ENCODE measurements at places on chromosomes 3 and 15.

DNA sequence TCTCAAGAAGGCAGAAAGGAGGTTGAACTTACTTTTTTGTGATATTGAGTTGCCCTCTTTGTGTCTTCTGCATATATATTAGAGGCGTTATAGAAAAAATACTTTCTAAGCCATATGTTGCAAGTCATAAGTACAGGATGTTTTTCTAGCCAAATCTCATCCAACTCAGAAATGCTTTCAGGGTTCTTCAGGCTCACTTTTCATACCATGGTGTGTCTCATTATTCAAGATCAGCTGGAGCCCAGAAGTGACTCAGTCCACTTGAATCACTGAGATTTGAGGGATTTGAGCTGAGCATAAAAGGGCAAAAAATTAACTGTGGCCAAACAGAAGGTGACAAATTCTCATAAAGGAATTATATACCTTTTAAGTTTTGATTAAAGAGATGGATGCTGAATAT lies 157.3 kb downstream of the WNT5A start:
- DNase-seq: peak; percentile 95

GRCh38 chr3:159266779-159267178 lies 464.9 kb downstream of the MFSD1 start:
- DNase-seq: peak; percentile 31

- DNase-seq: no peak
These were observed 96.2 kb downstream of the HES1 start for GRCh38 chr3:194231929-194232832.

- no peak for DNase-seq
These were observed 12.2 kb downstream of the ZDHHC3 start for GRCh38 chr3:44963571-44964325.

DNA sequence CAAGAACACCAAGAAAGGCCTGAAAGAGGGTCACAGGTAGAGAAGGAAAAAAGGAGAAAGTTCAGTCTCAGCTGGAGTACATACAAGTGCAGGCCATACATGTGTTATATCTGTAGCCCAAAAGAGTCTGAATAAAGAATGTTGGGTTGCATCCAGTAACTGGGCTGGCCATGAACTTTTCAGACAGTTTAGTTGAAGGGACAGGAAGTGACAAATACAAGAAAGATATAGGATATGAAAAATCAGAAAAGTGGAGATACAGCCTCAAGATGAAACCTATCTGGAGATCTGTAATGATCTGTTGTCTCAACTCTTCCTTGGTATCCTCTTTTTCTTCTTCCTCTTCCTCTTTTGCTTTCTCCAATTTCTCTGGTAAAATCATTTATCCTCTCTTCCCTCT lies 671.7 kb downstream of the MECOM start:
- DNase-seq: no peak

- no peak for DNase-seq
These were observed 56.2 kb upstream of the HES1 start for GRCh38 chr3:194079702-194080172.

DNA sequence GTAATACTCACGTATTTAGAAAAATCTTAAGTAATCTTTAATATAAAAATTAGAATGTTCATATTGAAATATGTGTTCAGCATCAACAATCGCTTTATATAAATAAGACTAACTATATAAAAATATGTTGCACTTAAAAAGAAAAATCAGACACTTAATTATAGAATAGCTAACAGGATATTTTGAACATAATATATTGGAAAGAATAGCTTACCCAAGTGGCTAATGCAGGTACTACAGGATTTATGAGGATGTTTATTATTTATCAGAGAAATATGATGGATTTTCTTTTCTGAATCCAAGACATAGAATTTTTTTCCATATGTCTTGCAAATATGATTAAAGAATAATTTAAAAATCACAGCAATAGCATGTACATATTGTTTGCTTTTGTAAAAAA lies 567.9 kb upstream of the GBE1 start:
- DNase-seq: no peak

GRCh38 chr3:147730284-147730683 lies 321.1 kb downstream of the ZIC1 start:
- DNase-seq: no peak

- peak; percentile 88 for DNase-seq
These were observed 8.2 kb downstream of the SLC6A6 start for GRCh38 chr3:14410503-14411165.

GRCh38 chr3:23565041-23565775 lies 240.5 kb upstream of the UBE2E1 start:
- no peak for DNase-seq

DNA sequence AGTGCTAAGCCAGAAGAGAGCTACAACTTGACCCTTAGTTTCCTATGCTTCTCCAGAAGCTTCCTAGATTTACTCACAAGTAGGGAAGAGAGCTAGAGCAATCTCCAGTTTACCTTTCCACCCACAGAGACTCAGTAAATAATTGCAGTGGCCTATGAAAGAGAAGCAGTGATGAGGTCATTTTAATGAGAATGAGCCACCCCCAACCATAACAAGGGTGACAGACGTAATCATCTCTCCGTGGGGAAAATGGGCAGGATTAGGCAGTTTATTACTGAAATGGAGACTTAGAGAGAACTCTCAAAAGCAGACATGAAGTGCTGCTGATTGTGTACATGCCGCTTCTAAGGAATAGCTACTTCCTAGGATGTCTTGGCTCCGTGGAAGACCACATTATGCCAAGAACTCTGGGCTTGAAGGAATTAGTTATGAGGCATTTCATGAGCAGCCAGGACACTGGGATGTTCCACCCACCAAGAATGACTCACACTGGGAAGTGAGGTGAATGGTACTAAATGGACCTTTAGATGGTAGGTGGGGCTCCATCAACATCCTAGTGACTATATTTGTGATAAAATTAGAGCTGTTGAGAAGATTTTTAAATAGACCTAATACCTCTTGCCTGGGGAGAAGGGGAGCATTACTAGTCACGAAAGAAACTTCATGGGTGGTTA lies 160.9 kb downstream of the EDEM1 start:
- no peak for DNase-seq

- DNase-seq: no peak
These were observed 125.8 kb downstream of the LPP start for GRCh38 chr3:188279502-188280335.

- DNase-seq: no peak
These were observed 183.5 kb downstream of the RYR3 start for GRCh38 chr15:33494306-33494705.

DNA sequence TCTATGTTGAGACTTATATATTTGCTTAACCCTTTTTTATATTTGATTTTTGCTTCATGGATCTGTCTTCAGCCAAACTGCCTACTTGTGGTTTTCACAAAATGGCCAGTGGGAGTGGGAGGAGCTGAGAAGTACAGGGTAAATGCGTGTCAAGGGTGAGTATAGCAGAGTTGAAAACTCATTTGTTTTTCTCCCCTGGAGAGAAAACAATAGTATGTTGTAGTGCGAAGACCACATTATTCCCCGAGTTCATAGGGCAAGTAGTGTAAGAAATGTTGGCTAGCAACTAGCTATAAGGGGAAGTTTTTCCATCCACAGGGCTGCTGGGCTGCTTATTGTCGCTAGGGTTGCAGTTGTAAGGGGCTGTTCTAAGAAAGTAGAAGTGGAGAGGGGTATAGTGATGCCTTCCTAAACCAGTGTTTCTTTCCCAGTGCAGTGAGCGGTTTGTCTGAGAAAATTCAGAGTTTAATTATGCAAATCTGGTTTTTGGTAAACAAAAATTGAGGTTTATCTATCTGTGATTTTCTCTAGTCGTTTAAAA lies 153.8 kb upstream of the AZI2 start:
- no peak for DNase-seq

- no peak for DNase-seq
These were observed 149.8 kb downstream of the SQOR start for GRCh38 chr15:45784656-45785055.

GRCh38 chr3:160697637-160698380 lies 20.8 kb downstream of the ARL14 start:
- DNase-seq: peak; percentile 82

- DNase-seq: no peak
These were observed 235.7 kb downstream of the MCTP2 start for GRCh38 chr15:94467034-94467433.

DNA sequence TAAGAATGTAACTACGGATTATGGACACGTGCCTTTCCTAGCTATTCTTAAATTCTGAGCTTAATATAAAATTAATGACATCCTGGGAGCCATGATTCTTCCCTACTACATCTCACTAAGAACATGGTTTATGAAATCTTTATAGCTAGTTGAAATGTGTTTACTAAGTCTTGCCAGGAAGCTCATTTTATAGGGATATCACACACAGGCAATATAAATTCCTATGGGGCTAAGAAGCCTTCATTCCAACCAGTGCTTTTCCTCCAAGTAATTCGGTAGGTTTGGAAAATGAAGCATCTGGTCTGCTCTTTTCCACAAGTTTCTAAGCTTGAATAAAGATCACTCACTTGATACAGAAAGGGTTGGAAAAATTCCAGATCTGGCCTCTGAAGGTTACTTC lies 802.6 kb downstream of the FHIT start:
- DNase-seq: no peak

- peak; percentile 37 for DNase-seq
These were observed 5.9 kb upstream of the KLHL25 start for GRCh38 chr15:85800478-85801123.

DNA sequence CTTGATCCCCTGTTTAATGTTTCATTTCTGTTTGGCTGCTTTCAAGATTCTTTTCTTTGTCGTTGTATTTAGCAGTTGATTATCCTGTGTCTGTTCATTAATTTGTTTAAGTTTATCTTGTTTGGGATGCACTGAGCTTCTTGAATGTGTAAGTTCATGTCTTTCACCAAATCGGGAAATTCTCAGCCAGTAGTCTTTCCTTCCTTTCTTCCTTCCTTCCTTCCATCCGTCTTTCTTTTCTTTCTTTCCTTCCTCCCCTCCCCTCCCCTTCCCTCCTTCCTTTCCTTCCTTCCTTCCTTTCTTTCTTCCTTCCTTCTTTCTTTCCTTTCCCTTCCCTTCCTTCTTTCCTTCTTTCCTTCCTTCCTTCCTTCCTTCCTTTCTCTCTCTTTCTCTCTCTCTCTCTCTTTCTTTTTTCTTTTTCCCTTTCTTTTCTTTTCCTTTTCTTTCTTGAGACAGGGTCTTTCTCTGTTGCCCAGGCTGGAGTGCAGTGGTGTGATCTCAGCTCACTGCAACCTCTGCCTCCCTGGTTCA lies 35.5 kb upstream of the KLF13 start:
- DNase-seq: no peak

DNA sequence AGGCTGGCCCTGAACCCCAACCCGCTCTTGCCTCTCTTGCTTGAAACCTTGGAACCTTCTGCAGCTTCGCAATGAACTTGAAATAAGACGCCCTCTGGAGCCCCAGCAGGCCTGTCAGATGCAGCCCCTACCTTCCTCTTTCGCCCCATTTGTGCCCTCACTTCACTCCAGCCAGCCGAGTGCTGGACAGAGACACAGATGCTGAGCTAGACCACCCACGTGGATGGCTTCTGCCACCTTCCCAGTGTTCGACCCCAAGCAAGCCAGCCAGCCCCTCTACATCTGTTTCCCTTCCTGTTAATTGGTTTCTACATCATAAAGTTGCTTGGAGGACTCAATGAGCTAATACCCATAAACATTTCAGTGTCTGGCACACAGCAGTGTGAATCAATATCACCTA lies 23.8 kb upstream of the SNRPA1 start:
- no peak for DNase-seq

DNA sequence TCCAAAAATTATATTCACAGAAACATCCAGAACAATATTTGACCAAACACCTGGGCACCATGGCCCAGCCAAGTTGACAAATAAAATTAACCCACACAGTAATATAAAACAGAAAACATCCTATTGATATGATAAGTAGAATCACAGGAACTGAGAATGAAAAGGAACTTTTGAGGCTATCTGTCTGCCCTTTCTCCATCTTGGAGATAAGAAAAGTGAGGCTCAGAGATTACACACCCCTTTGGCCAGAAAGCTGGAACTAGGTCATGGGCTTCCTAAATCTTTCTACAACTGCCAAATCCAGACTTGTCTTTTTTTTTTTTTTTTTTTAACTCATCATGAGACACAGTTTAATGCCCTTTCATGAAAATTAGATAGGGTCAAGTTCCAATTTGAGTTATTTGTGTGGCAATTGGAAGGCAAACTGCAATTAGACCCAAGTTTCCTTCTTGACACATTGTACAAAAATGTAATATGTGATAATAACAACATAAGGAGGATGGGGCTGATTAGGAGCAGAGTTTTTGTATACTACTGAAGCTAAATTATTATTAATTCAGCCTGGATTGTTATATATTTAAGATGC lies 137.2 kb downstream of the RPL22L1 start:
- DNase-seq: peak; percentile 24
